Stimulated activated naive CD4-positive, alpha-beta T cell (primary cell): ENCODE measurements at places on chromosomes 5 and 9.

DNA sequence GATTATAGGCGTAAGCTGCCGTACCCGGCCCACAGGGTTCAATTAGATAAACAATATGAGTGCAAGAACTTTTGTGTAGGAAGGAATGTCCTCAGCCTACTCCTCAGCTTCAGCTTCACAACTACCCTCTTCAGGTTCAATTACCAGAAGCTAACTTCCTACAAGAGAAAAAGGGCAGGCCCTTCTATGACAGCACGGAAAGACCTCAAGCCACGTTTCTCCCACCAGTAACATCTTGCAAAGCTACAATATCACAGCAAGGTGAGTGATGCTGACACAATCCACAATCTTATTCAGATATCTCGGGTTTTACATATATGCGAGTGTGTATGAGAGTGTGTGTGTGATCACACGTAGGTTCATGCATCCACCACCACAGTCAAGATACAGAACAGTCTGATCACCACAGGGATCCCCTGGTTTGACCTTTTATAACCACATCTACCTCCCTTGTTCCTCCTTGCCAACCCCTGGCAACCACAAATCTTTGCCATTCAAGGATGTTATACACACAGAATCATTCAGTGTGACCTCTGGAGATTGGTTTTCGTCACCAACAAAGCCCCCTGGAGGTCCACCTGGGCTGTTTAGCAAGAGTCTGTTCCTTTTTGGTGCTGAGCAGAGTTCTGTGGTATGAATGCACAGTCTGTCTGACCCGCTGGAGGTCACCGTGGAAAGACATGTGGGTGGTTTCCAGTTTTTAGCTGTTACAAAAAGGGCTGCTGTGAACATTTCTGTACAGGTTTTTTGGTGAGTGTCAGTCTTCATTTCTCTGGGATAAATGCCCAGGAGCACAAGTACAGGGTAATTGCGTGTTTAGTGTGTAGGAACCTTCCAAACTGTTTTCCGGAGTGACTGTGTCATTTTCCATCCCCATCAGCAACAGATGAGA lies 38.2 kb downstream of the IPPK start:
- no peak for DNase-seq

DNA sequence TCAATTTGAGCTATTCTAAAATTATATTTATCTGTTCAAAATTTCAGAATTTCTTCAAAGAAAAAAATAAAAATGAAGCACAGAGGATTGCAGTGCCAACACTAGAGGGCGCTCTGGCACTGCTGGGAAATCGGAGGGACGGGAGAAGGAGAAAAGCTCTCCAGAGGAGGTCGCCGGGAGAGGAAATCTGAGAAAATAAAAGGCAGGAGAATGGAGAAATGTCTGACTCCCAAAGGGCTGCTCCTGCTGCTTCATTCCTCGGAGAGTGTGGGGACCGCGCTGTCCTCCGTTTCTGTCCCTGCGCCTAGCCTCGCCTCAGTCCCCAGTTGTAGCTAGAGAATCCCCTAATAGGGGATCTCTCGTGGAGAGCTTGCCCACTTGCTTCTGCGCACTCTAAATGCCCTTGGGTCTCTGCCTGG lies 40.0 kb upstream of the ARSB start:
- DNase-seq, result peak; percentile 11

DNA sequence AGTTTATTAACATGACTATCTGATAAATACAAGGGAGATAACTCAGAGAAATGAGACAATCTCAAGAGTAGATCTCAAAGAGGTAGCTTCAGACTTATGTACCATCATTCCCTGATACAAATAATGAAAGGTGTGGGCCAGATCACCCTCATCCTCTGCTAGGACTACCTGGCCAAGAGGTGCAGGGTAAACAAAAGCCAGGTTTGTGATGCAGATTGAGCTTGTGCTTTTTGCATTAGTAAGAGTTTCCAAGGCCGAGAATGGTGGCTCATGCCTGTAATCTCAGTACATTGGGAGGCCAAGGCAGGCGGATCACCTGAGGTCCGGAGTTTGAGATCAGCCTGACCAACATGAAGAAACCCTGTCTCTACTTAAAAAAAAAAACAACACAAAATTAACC lies 8.9 kb upstream of the SPIN1 start:
- no peak for DNase-seq

DNA sequence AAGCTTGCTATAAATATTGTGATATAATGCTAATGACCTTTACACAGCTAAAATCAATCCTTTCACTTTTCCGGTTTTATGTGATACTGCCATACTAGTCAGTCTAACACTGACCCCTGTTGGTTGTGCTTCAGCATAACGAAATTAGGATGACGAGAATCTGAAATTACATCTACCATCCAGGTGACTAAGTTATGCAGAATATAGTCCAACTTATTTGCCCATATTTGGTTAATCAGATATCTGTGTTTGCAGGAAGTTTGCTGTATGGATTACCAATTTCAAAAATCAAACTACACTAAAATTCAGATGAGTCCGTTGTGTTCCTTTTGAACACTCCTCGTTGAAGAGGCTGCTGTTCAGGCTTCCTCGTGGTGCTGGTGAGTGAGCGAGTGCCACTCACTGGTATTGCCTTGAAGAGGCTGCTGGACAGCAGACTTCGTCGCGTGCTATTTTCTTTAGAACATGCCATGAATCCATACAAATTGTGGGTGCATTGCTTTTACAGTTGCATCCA lies 32.5 kb downstream of the TENT4A start:
- DNase-seq, result no peak

DNA sequence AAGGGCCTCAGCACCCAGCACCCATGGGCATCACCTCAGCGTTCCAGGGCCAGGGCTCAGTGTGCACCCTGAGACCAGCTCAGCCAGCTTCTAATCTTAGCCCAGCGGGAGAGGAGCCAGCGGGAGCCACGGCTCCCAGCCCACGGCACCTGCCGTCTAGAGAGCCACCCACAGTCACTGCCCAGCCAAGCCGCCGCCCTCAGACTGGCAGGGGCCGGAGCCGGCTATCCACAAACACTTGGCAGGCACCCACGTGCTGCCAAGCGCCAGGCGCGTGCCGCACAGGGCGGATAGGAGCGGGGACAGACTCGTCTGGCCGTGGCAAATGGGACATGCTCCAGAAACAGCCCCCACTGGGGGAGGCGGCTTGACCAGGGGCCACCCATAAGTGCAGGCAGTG lies 18.6 kb downstream of the BRD3 start:
- DNase-seq, result no peak

DNA sequence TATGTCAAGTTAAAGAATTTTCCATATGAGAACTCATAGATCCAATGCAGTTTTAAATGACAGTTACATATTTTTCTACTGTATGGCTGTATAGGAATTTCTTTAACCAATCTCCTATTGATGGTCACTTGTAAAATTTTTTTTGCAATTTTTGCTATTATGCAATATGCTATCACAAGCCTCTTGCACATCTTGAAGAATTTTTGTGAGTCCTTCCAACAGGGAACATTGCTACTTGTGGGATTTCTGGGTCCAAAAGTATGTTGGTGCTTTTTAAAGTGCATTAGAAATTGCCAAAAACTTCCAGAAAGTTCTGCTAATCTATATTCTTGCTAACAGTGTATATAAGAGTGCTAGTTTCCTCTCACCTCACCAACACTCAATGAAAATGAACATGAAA lies 65.1 kb downstream of the NPR3 start:
- DNase-seq, result no peak

DNA sequence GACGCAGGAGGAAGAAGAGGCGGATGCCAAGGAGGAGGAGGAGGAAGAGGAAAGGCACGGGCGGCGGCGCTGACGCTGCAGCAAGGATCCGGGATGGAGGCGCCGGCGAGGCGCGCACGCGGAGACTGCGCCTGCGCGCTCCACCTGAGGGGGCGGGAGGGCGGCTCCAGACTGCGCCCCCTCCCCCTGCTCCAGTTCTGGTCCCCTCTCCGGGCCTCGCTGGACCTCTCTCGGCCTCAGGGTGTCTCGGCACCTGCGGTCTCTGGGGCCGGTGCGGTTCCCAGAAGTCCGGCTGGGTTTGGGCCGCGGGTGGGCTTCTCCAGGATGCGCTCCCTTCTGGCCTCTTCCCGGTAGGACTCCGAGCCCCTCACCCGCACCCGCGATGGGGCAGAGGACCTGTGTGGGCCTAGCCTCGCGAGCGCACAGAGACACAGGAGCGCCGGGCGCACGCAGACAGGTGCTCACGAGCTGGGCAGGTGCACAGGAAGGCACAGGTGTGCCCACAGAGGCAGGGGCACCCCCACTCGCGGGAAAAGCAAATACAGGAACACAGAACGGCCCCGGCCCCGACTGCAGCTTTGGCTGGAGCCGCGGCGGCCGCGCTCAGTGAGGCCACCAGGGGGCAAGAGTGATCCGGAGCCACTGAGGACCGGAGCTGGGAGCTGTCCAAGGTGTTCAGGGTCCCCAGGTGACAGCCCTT lies at the start of gene NPDC1:
Gene NPDC1 (minus strand): TSS at position 90 of the 700 bp plus-strand sequence. CDS start 188 bp downstream, outside the sequence.
- peak; percentile 52 for DNase-seq

DNA sequence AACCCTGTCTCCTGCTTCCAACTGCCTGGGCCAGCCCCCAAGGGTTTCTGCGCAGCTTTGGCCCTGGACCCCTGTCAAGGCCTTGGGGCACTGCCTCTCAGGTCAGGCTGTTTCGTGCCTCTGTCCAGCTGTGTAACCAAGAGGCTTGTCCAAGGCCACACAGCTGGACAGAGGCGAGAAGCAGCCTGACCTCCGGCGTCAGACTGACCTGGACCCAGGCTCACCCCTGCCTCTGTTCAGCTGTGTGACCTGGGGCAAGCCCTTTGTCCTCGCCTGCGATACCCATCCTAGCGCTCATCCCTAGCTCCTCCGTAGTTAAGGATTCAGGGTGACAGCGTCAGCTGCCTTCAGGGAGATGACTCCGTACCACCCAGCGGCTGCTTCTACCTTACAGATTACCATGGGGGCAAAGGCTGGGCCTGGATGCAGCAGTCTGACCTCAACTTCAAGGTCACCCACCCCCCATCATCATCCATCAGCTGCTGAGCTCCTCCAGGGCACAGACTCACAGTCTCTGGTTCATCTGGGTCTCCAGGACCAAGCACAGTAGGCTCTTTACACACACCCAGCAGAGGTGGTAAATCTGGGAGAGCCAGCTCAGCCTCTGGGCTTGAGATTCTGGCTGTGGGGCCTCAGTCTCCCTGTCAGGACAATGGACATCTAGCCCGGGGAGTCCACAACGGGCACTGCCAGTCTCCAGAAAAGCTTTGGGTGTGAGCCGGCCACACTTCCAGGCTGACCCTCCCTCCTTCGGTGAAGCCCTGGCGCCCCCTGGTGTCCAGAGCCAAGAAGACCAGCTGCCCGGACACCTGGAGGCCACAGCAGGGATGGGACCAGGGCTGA lies 7.9 kb downstream of the AK1 start:
- DNase-seq, result peak; percentile 64

GRCh38 chr5:154202379-154203260 lies 12.1 kb downstream of the GALNT10 start:
- DNase-seq, result peak; percentile 26

- no peak for DNase-seq
These were observed 19.0 kb downstream of the SPDL1 start for GRCh38 chr5:169602535-169602934.

DNA sequence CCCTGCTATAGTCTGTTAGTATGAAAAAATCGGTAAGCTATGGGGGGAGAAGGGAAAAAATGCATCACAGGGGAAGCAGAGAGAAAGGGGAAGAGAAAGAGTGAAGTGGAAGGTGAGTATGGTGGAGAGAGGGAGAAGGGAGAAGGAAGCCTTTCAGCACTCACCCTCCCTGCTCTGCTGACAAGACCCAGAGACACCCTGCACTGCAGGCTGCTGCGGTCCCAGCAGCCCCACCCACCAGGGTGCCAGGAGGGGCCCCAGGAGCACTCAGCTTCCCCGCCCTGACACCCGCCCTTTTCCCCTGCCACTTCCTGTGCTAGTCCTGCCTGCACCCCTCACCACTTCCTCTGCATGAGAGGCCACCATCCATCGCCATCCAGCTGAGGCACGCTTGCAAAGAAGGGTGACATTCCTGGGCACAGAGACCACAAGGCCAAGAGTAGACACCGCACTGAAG lies 12.7 kb downstream of the STK10 start:
- DNase-seq, result peak; percentile 81

DNA sequence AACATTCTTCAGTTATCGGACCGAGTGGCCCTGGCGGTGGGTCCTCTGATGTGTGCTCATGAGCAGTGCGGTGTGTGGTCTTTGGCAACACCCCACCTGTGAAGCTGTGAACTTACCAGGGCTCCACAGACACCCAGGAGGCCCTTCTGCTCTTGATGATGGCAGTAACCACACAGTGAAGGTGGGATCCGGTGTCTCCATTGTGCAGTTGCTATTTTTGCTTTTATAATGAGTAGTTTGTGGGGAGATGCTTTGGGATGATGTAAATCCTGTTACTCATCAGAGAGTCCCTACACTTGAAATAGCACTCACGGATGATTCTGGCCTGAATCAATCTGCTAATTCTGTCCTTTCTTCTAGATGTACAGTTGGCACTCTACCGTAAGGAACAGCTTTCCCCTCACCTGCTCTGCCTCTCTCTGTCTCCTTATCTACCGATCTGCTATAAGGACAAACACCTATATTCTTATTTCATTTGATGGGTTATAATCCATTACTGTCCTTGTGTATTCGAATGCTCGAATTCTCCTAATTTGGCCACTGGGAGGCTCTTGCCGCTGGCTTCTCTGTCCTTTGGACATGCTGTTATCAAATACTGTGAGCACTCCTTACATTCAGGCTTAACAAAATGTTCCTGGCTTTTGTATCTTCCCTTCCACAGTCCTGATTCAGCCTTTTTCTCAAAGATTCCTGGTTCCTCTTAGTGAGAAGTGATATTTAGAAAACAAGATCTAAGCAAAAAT lies 20.2 kb downstream of the ATPSCKMT start:
- DNase-seq, result no peak

DNA sequence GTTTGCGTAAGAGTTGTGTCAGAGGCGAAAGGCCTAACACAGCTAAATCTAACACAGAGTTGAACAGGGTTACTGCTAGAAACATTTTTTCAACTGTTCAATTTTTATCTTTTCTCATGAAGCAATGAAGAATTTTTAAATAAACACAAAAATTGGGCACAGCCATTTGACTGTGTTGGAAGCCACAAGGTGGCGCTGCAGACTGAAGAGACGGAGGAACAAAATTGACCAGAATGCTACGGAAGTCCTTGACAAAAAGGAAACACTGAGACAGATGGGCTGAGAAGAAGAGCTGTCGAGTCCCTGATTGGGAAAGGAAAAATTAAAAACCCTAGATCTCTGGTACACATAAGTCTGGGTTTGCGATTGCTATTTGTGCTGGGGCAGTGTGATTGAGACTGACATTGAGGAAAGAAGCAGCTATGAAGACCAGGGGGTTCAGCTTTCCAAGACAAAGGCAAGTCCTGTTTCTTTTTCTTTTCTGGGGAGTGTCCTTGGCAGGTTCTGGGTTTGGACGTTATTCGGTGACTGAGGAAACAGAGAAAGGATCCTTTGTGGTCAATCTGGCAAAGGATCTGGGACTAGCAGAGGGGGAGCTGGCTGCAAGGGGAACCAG lies at the start of gene PCDHB9:
Gene PCDHB9 (plus strand): TSS at position 265 of the 616 bp plus-strand sequence. CDS start 158 bp downstream, at position 423.
- DNase-seq, result no peak

GRCh38 chr5:130102375-130102774 lies 198.1 kb downstream of the CHSY3 start:
- DNase-seq, result no peak

GRCh38 chr5:15008476-15008875 lies 136.9 kb upstream of the ANKH start:
- DNase-seq, result no peak
